Activated naive CD4-positive, alpha-beta T cell treated with anti-CD3 and anti-CD28 coated beads for 36 hours (primary cell): ENCODE measurements at places on chromosomes 5 and 9. TPM values are rescaled to one million over a fixed set of nuclear protein-coding genes. Genes with fewer than 3 reads are reported as not detected.

Gene GLT6D1
- total RNA-seq, result not detected

Gene ANKRD20A1
- 0.88 TPM for total RNA-seq

Gene FIBCD1
- total RNA-seq, result not detected

Gene CTXN3
- total RNA-seq, result not detected

Gene TMEM215
- not detected for total RNA-seq

Gene IL9
- not detected for total RNA-seq

Gene GOLM1
- 0.89 TPM for total RNA-seq

Gene GABRA6
- not detected for total RNA-seq

Gene EPB41L4A
- total RNA-seq, result not detected

Gene C5orf58
- total RNA-seq, result not detected

DNA sequence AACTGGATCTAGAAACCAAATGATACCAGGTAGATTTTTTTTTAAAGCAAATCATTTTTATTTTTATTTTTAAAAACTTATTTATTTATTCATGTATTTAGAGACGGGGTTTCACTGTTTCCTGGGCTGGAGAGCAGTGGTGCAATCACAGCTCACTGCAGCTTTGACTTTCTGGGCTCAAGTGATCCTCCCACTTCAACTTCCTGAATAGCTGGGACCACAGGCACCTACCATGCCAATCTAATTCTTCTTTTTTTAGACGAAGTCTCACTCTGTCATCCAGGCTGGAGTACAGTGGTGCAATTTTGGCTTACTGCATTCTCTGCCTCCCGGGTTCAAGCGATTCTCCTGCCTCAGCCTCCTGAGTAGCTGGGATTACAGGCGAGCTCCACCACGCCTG is 41.3 kb upstream of the CDK20 start:
- no peak overlapping the region for H3K27ac ChIP-seq
- no peak for DNase-seq
- H3K27me3 ChIP-seq, result no peaks in the 10 kb centered on the region
- H3K36me3 ChIP-seq, result no peaks in the 10 kb centered on the region
- no peaks in the 10 kb centered on the region for H3K4me1 ChIP-seq

DNA sequence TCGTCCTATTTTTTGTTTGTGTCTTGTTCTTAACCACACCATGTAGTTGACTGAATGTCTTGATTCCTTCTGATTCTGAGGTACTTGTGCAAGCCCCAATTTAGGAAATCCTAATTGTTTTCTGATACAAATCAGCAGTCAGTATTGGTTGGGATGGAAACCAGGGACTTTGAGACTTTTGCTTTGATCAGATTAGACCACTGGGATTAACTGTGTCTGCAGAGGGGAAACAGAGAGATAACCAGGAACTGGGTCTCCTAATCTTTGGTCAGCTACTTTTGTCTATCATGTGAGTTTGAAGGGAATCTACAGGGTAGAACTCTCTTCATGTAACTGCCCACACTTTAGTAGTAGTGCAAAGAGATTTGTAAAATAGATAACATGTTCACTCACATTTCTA is 173.8 kb upstream of the POC5 start:
- no peak for DNase-seq
- H3K27me3 ChIP-seq, result peaks cover 3% of the 10 kb centered on the region
- H3K36me3 ChIP-seq, result no peaks in the 10 kb centered on the region
- no peak overlapping the region for H3K27ac ChIP-seq
- H3K4me3 ChIP-seq, result no peak overlapping the region

- H3K36me3 ChIP-seq, result no peaks in the 10 kb centered on the region
- no peak overlapping the region for H3K27ac ChIP-seq
- DNase-seq, result no peak
- H3K27me3 ChIP-seq, result peaks cover 32% of the 10 kb centered on the region
- H3K4me3 ChIP-seq, result no peak overlapping the region
Observed at GRCh38 chr9:91771027-91771426, 179.0 kb downstream of the ROR2 start.

DNA sequence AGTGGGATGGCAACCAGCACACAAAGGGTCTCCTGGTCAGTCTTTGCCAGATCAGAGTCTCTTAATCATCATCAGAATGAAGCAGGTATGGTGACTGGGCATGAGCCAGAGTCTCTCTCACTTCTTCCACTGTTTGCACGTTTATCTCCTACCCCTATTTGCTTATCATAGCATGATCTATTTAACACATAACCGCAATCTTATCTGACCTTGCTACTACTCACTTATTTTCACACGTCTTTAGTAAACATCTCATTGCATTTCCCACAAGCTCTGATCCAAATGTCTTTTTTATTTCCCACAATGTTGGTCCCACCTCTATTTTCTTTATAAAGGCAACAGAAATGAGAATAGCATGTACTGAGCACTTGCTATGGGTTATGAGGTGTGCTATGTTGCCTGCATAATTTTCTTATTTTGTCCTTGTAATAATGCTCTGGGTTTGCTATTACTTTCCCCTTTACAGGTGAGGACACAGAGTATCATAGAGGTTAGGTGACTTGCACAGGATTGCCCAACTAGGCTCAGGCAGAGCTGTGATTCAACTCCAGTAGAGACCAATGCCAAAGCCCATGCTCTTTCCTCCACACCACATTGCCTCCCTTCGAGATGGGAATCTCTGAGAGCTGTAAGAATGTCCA is 39.7 kb upstream of the IL7R start:
- H3K36me3 ChIP-seq, result peaks cover 4% of the 10 kb centered on the region
- no peak overlapping the region for H3K4me3 ChIP-seq
- H3K4me1 ChIP-seq, result peaks cover 47% of the 10 kb centered on the region
- no peak for DNase-seq
- H3K27ac ChIP-seq, result no peak overlapping the region
- no peaks in the 10 kb centered on the region for H3K27me3 ChIP-seq

- no peaks in the 10 kb centered on the region for H3K4me1 ChIP-seq
- H3K27ac ChIP-seq, result no peak overlapping the region
- H3K4me3 ChIP-seq, result no peak overlapping the region
Observed at GRCh38 chr5:115150512-115150911, 19.2 kb downstream of the TRIM36 start.

- H3K4me1 ChIP-seq, result no peaks in the 10 kb centered on the region
- no peak overlapping the region for H3K4me3 ChIP-seq
- H3K36me3 ChIP-seq, result no peaks in the 10 kb centered on the region
- H3K27me3 ChIP-seq, result no peaks in the 10 kb centered on the region
Observed at GRCh38 chr9:116661037-116661954, 25.8 kb upstream of the TRIM32 start.

DNA sequence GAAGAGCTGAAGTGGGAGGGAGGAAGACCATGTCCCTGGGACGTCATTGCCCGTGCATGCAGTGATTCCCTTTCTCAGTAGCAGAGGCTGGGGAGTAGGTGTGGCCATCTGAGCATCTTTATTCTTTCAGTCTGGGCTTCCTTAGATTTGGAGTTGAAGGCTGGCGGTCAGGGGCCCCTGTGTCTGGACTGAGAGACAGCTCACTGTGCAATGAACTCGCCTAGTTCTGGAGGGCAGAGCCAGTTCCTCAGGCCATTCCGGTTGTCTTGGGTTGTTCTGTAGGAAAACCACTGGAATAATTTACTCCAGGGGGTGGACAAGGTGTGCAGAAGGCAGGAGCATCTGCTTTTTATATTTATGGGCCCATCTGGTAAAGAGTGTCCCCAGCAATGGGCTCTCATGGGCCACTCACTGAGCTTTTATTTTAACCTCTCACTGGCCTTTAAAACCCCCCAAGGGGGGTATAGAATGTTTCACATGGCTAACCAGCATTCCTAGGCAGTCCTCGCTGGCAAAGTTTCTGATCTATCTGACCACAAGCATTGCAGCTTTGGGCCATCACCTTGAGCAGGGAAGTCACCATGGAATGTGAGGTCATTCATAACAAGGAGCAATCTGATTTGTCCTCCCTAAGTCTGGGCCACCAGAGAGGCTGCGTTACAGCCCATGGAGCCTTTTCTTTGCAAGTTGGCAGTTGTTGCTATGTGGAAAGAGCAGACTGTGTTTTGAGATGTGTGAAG is 9.2 kb downstream of the STC2 start:
- peaks cover 72% of the 10 kb centered on the region for H3K36me3 ChIP-seq
- no peak for DNase-seq
- H3K4me3 ChIP-seq, result no peak overlapping the region
- peaks cover 29% of the 10 kb centered on the region for H3K27me3 ChIP-seq
- H3K27ac ChIP-seq, result no peak overlapping the region
- peaks cover 4% of the 10 kb centered on the region for H3K4me1 ChIP-seq

DNA sequence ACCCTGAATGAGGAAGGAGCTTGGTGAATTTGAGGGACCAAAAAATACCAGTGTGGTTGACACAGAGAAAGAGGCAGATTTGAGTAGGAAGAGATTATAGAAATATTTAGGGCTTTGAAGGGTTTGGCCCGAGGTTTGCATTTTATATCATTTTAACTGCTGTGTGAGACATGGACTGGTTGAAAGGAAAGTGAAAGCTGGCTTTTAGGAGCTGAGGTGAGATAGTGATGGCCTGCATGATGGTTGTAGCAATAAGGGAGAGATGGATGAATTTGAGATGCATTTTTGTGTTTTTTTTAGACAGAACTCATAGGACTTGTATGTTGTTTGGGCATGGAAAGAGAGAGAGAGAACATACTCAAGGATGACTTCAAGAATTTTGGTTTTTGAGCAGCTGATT is 21.7 kb downstream of the FER start:
- H3K27ac ChIP-seq, result no peak overlapping the region
- peaks cover 13% of the 10 kb centered on the region for H3K36me3 ChIP-seq
- no peak for DNase-seq

DNA sequence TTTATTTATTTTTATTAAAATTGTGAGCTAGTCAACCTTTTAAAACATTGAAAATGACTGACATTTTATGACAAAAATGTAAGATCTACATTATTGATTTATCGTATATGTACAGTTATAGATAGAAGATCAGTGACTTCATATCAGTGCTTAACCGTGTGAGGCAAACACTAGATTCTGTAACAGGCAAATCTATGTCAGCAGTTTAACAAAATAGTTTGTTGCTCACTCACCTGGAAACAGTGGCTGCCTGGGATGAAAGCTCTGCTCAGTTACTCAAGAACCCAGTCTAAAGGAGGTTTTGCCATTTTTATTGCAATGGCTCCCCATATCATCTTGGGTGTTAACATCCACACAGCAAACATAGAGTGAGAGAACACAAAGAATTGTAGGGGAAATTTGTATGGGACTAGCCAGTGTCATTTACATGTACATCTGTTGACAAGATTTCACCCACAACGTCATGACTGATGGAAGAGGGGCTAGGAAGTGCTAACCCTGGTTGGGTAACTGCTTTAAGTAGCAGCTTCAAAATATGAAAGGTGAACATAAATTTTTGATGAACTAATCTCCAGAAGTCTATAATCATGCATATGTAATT is 49.0 kb downstream of the SGCD start:
- peaks cover 6% of the 10 kb centered on the region for H3K27me3 ChIP-seq
- no peak overlapping the region for H3K27ac ChIP-seq
- H3K4me3 ChIP-seq, result no peak overlapping the region
- DNase-seq, result no peak
- H3K36me3 ChIP-seq, result no peaks in the 10 kb centered on the region

- no peak for DNase-seq
- H3K36me3 ChIP-seq, result no peaks in the 10 kb centered on the region
- no peak overlapping the region for H3K27ac ChIP-seq
- no peaks in the 10 kb centered on the region for H3K4me1 ChIP-seq
Observed at GRCh38 chr5:17206021-17206420, 11.4 kb upstream of the BASP1 start.

- peaks cover 18% of the 10 kb centered on the region for H3K4me1 ChIP-seq
Observed at GRCh38 chr5:97009212-97009898, 73.5 kb downstream of the LNPEP start.

GRCh38 chr5:149310947-149311658 is 34.2 kb upstream of the GRPEL2 start:
- no peak for DNase-seq
- no peaks in the 10 kb centered on the region for H3K27me3 ChIP-seq
- no peak overlapping the region for H3K27ac ChIP-seq
- no peak overlapping the region for H3K4me3 ChIP-seq

DNA sequence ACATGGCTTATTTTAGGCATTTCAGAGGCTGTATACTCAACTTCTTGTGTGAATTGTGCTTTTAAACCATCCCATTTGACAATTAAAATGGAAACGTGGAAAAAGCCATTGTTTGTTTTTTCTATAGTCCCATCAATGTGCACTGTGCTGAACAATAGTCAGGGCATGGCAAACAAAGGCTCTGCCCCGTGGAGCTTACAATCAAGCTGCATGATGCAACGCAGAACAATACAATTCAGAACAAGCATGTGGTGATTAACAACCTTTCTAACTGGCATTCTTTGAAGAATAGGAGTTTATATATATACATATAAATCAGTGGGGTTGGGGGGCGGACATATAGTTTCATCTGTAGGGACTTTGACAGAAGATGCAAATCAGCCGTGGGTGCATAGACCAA is 2125.4 kb upstream of the WWC1 start:
- H3K27ac ChIP-seq, result no peak overlapping the region
- no peaks in the 10 kb centered on the region for H3K36me3 ChIP-seq
- DNase-seq, result no peak
- no peak overlapping the region for H3K4me3 ChIP-seq
- no peaks in the 10 kb centered on the region for H3K4me1 ChIP-seq

DNA sequence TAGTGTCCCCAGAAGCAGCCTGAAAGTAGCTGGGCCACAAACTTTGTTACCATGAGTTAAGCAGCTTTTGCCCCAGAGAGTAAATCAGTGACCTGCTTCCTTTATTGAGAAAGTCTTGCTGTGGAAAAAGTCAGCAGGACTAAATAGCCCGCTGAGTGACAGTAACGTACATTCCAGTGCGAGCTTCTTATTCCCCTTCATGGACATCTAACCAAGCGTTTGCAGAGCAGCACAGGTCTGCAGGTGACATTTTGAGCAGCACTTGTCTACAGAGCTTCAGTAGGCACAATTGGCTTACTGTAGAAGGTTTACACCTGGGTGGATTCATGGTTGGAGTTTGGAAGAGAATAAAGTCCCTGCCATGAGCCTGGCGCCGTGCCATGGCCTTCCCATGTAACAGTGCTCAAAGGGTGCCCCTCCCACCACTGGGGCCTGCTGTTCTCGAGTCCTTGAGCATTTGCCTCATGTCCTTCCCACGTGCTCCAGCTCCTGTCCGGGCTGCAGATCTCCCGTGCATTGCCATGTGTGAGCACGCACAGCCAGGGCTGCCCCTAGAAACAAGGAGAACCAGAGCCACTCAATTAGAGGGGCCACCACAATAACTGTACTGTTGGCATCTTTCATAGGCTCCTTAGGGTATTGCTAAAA is 41.3 kb upstream of the GRHPR start:
- H3K4me1 ChIP-seq, result no peaks in the 10 kb centered on the region
- no peak for DNase-seq
- peaks cover 5% of the 10 kb centered on the region for H3K27me3 ChIP-seq
- H3K27ac ChIP-seq, result no peak overlapping the region

DNA sequence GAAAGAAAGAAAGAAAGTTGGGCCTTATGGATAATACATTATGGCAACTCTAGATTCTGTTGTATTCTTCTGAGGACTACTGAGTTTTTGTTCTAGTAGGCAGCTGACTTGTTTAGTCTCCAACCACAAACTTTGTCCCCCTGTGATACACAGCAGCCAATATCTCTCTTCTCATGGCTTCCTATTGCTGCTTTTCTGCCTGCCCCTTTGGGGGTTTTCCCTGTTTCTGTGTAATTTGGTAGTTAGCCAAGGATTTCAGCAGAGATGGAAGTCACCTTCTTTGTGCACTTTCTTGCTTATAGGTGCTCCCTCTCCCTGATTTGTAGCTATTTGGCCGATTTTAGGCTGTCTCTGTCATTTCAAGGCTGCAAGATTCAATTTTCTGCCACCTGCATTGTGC is 109.6 kb downstream of the FGF1 start:
- H3K27ac ChIP-seq, result no peak overlapping the region
- DNase-seq, result no peak
- no peaks in the 10 kb centered on the region for H3K27me3 ChIP-seq
- no peaks in the 10 kb centered on the region for H3K36me3 ChIP-seq
